ENCODE measurements at places on chromosomes 1 and 21. TPM values are rescaled to one million over a fixed set of nuclear protein-coding genes. Genes with fewer than 3 reads are reported as not detected.

DNA sequence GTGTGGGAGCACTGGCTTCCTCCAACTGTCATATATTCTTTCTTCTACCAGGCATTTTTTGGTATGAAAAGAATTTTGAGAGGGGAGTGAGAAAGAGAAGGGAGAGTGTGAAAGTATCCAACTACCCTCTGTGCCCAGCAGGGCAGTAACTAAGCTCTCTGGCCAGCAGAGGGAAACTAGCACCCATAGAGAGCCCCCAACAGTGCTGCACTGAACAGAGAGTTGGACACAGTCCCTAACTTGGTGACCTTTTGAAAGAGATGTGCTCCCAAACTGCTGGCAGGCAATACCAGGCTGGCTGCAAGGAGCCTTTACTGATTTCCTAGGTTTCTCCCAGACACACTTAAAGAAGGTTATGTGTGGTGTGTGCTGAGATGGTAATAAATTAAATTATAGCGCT, 118.8 kb upstream of the PBX1 start:
- no peak for DNase-seq

DNA sequence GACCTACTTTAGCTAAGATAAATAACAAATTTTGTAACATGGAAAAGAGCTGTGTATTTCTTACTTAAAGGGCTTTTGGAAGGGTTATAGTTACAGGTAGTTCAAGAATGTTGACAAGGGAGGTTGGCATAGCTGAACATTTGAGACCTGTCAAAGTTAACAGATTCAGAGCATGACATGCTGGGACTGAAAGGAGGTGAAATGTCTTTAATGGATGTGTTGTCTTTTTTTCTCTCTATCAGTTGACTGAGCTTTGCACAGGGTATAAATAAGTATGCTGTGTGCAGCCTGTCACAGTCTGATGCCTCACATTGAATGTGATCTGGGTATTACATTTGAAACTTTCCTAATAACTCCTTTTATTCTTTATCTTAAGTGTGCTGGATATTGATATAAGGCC, 411.9 kb upstream of the ZP4 start:
- DNase-seq: no peak

GRCh38 chr1:117573386-117574023, 32.3 kb upstream of the TENT5C start:
- no peak for DNase-seq

DNA sequence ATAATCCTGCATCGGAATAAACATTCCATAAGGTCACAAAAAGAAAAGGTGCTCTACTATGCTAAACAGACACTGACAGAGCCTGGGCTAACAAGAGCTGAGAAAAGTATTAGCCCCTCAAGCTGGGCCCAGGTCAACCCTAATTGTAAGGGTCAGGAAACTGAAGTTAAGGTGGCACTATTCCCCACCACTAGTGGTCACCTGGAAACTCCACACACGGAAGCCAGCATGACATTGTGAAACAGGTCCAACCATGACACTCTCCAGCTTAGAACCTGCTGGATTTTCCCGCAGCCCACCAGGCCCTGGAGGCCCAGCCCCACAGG, 1.2 kb downstream of the PTTG1IP start:
- DNase-seq: no peak

DNA sequence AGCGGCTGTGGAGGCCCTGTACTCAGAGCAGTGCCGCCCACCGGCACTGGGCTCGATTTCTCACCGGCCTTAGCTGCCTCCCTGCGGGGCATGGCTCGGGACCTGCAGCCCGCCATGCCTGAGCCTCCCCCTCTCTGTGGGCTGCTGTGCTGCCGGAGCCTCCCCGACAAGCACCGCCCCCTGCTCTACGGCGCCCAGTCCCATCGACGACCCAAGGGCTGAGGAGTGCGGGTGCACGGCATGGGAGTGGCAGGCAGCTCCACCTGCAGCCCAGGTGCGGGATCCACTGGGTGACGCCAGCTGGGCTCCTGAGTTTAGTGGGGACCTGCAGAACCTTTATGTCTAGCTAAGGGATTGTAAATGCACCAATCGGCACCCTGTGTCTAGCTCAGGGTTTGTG, 5.2 kb upstream of the SOD1 start:
- no peak for DNase-seq

GRCh38 chr1:218299416-218299815, 14.3 kb downstream of the RRP15 start:
- DNase-seq: peak; percentile 46

DNA sequence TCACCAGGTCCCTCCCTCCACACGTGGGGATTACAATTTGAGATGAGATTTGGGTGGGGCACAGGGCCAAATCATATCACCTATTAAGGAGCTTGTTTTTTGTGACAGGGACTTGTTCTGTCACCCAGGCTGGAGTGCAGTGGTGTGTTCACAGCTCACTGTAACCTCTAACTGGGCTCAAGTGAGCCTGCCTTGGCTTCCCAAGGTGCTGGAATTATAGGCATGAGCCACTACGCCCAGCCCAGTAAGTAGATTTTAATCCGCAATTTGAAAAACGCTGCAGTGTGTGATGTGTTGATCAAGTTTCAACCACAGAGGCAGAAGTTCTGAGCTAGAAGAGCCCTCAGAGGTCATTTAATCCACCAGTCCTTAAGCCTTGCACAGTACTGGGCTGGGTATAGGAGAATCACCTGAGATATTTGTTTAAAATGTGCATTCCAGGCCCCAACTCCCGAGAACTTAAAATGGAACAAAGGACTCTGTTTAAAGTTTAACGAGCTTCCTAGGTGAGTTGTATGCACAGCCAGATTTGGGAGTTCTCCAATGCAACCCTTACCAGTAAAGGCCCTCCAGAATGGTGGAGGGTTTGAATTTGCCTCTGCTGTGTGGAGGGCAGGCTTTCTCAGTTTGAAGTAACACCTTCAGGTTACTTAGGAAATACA, 13.4 kb downstream of the RPL11 start:
- no peak for DNase-seq

DNA sequence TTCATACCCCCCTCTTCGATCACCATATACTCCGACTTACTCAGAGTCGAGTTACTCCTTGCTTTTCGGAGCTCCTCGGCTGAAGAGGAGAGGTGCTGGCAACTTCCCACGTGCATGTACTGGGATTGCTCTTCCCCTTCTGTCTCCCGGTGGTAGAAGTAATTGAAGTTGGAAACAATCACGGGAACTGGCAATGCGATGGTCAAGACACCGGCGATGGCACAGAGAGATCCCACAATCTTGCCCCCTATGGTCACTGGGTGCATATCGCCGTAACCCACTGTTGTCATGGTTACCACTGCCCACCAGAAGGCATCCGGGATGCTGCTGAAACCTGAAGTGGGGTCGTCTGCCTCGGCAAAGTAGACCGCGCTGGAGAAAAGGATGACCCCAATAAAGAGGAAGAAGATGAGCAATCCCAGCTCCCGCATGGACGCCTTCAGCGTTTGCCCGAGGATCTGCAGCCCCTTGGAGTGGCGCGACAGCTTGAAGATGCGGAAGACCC, 1.5 kb downstream of the KCNA3 start:
- no peak for DNase-seq

DNA sequence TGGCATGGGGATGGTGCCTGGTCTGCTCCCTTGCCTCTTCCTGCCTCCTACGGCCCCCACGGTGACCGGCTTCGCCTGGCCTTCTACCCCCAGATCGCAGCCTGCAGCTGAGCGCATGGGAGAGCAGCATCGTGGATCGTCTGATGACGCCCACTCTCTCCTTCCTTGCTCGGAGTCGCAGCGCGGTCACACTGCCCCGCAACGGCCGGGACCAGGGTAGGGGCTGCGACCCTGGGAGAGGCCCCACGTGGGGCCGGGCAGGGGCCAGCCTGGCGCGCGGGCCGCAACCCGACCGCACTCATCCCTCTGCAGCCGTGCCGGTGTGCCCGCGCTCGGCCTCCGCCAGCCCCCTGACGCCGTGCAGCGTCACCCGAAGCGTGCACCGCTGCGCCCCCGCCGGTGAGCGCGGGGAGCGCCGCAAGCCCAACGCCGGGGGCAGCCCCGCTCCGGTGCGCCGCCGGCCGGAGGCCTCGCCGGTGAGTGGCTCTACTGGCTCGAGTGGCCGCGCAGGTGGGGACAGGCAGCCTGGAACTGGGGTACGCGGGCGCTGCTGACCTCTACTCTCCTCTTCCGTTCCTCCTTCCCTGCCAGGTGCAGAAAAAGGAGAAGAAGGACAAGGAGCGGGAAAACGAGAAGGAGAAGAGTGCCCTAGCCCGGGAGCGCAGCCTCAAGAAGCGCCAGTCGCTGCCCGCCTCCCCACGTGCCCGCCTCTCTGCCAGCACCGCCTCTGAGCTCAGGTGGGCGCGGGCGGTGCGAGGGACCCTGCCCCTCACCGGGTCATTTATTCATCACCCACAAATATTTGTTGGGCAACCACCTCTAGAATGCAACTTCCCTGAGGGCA, 20.4 kb downstream of the MAP7D1 start:
- DNase-seq: no peak

GRCh38 chr1:48859456-48859855, 82.8 kb upstream of the BEND5 start:
- DNase-seq: peak; percentile 43

DNA sequence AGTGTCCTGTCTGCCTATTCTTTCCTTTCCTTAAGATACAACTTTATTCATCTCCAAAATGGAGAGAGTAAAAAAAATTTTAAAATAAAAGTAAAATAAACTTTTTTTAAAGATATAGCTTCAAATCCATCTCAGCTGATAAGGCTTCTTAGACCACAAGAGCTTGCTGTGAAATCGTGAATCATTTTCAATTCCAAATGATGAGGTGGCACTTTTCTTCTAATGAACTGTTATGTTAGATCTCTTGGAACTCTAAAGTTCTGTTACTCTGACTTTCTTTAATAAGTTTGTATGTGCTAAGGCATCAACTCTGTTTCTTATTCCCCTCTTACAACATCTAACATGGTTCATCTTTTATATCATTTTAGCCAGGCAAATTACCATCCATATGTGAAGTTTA, 4.5 kb downstream of the SH3GLB1 start:
- peak; percentile 21 for DNase-seq

GRCh38 chr21:17979763-17980162, 160.6 kb upstream of the C21orf91 start:
- DNase-seq: no peak

GRCh38 chr1:178724728-178725465, at the start of gene RALGPS2:
Gene RALGPS2, plus strand, starts transcription at chr1:178725244. Its CDS starts 51,521 bp downstream, at chr1:178776765.
- peak; percentile 70 for DNase-seq

DNA sequence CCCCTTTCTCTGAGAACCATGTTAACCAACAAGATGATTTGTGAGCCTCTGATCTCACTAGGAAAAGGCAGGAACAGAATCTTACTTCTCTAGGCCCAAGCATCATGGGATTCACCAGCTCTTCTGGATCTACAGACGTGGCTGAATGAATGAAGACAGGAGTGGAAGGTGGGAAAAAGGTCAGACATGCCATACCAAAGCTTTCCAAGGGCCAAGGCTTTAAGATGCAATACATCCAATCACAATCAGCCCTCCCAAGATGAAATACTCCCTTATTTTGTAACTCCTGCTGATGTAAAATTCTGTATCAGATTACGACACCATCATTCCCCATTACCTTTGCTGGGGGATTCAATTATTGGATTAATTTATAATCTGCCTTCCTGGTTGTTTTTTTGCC, 80.9 kb downstream of the SSBP3 start:
- DNase-seq: no peak

DNA sequence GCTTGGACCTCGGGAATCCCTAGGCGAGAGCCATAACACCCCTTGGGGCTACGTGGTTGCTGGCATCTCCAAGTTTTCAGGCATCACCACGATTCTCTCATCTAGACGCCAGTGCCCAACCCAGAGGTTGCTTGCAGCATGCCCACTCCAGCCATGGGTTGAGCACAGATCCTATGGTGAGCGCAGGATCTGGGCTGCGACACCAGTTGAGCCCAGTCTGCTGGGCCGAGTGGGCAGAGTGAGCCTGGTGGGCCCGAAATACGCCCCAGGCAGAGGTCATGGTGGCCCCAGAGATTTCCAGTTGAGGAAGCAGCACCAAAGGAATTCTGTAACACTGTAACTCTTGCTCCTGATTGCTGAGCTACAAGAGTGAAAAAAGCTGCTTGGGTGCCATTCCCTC, 46.1 kb upstream of the GRIK1 start:
- no peak for DNase-seq

GRCh38 chr1:61170328-61171238, 88.2 kb downstream of the NFIA start:
- peak; percentile 25 for DNase-seq

DNA sequence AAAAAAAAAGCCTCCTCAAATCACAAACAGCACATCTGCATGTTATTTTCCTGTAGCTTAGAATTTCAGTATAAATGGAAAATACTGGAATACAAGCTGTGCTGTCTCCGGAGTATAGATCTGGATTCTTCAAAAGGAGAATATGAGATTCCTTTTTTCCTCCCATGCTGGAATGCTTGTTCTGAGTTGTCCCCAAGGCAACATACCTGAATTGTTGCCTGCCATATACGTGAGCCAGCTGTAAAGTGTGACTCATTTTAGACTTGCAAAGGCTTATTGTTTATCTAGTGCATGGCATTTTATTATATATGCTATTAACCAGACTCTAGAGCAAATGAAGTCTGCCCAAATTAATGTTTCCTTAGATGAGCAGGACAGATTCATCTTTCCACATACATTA, 95.0 kb upstream of the C1orf105 start:
- DNase-seq: peak; percentile 52

GRCh38 chr1:9657521-9658032, 6.0 kb downstream of the PIK3CD start:
- no peak for DNase-seq

DNA sequence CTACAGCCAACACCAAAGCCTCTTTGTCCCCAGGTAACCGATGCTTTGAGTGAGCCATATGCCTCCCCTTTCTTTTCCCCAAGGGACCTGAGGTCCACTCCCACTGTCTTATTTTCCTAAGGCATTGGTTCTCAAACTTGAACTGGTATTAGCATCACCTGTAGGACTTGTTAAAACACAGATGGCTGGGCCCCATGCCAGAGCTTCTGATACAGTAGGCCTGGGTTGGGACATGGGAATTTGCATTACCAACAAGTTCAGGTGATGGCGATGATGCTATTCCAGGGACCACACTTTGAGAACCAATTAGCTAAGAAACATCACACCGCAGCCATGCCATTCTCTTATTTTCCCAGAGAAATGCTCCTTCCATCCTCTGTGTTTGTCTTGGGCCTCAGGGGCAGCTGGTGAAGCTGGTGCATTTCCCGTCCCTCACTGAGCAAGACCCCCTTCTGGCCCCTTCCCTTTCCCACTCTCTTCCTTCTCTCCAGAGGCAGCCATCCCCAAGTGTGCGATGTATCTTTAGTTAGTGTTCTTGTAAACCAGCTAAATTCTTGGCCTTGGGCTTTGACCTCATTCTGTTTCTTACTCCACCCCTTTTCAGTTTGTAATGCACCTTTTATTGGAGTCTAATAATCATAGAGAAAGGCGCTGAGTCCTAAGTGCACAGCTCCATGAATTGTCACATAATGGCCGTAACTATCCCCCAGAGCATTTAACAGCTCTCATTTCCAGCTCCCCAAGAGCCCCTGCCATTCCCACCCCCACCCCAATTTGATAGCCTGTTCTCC, 14.2 kb upstream of the TTC22 start:
- no peak for DNase-seq

- peak; percentile 84 for DNase-seq
These were observed 19.8 kb downstream of the MIER1 start for GRCh38 chr1:66944330-66945274.

GRCh38 chr1:244854865-244855578, 9.3 kb downstream of the HNRNPU start:
- no peak for DNase-seq

GPR89B gene
- total RNA-seq: 13.2 TPM

DMRTA2 gene
- total RNA-seq: not detected

CRNN gene
- total RNA-seq: not detected

SLC50A1 gene
- 24.7 TPM for total RNA-seq

TMEM53 gene
- total RNA-seq: 5.9 TPM

CEP104 gene
- 14.6 TPM for total RNA-seq

PGLYRP4 gene
- total RNA-seq: not detected

APCS gene
- total RNA-seq: not detected

ZBTB7B gene
- 18.9 TPM for total RNA-seq

COL9A2 gene
- total RNA-seq: not detected

AMY2A gene
- not detected for total RNA-seq

Data from LHCN-M2 (cell line).